ENCODE measurements at places on chromosomes 3 and 15.

DNA sequence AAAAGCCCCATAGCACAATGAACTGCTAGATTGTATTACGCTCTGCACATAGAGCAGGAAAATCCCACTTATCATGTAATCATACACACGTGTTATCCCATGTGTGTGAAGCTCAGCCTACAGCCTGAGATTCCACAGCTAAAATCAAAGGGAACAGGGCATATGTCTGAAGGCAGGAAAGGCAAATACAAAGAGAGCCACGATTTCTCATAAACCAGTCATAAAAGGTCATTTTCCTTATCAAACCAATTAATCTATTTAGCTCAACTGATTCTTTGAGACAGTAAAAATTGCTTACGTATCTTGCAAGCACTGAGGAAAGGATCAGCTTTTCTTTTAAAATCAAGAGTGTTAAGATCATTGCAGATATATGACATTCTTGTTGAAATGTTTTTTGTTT, 199.5 kb upstream of the TBL1XR1 start:
- DNase-seq: no peak

DNA sequence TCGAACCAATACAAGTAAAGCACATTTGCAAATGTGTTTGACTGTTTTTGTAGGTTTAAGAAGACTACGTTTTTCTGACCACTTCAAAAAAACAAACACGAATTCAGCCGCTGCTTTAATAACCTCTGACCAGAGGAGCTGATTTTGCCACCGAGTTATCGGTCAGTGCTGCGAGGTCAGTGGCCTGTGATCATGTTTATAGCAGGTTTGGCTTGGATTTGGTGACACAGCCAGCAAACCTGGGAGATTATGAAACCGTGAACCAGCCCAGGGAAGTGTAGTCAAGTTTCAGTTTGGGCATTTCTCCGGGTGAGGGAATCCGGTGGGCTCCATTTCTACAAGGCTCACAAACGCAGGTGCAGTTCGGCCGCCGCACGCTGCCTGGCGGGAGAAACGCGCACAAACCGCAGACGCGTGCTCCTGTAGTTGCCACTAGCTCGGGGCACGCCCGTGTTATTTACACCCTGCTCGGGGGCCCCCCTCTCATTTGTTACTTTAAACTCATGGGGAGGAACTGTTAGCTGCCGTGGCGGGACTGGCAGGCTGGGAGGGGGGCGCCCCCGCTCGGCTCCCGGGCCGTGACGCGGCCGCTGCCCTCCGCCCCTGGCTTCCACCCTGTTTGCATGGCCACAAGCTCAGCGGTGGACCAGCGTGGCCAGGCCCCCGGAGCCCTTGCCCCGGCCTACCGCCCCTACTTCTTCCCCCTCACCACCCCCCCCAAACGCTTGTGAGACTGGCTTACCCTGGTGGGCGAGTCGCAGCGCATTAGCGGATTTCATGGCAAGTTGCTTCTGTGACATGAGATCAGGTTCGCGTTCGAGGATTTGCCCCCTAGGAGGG, 13.6 kb upstream of the ONECUT1 start:
- DNase-seq: no peak

GRCh38 chr3:73296859-73297258, 235.4 kb downstream of the EBLN2 start:
- DNase-seq: no peak

- no peak for DNase-seq
Observed at GRCh38 chr3:9721015-9721699, 10.4 kb upstream of the BRPF1 start.

DNA sequence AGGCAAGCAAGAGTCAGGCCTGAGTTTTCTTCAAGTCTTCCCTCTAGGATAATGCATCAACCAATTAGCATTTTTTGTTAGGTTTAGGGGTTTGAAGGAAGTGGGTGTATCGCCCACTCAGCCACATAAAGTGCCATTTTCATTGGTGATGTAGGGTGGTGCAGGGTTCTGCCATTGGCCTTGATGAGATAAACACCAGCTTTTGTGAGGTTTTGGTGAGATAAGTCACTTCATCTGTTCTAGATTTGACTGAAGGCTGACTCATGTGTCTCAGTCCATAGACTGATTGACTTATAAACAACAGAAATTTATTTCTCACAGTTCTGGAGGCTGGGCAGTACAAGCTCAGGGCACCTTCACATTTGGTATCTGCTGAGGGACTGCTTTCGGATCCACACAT, 84.5 kb upstream of the C3orf80 start:
- peak; percentile 22 for DNase-seq

- DNase-seq: no peak
Observed at GRCh38 chr3:53167418-53168174, 6.6 kb downstream of the PRKCD start.

- DNase-seq: no peak
Observed at GRCh38 chr3:172315401-172316091, 132.7 kb downstream of the GHSR start.

DNA sequence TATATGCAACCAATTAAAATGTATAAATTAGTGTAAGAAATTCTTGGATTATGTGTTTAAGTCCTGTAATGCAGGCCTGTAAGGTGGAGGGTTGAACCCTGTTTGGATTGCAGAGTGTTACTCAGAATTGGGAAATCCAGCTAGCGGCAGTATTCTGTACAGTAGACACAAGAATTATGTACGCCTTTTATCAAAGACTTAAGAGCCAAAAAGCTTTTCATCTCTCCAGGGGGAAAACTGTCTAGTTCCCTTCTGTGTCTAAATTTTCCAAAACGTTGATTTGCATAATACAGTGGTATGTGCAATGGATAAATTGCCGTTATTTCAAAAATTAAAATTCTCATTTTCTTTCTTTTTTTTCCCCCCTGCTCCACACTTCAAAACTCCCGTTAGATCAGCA, 65.4 kb upstream of the ACAD9 start:
- no peak for DNase-seq

DNA sequence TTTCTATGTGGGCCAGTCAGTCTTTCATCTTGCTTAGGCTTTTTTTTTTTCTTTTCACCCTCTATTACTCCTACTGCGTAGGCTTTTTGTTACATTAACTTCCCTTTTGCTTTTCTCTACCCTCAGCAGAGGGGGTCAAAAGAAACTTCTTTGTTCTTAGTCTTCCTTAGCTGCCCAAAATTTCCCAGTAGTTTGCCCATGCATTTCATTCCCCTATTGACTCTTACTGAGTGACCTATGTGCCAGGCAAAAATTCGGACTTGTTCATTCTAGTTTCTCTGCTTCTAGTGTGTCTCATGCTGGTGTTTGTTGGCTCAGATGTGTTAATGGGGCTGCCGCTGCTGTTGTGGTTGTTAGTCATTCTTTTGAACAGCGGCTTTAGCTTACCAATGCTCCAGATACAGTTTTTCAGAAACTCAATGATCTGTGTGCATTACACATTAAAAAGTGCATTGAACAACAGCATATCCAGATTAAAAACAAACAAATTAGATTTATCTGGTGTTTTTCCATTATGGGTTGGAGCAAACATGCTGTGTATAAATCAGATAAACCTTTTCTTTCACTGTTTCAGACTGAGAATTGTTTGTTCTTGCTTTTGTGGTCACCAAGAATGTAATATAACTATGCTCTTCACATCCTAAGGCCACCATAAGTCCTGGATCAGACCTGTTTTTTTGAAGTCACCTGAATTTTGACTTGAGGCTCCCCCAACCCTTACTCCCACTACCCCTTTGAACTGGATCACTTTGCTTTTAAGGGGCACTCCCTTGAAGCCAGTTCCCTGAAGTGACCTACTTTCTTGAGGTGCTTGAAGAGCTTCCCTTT, 43.1 kb downstream of the PDE8A start:
- DNase-seq: no peak

Data from activated T-cell treated with anti-CD3 and anti-CD28 coated beads for 48 hours (primary cell).